ENCODE measurements at places on chromosomes 3 and 15. TPM values are rescaled to one million over a fixed set of nuclear protein-coding genes. Genes with fewer than 3 reads are reported as not detected.

The MAP1A gene
- total RNA-seq = 21.4 TPM

The RRP9 gene
- 7.7 TPM for total RNA-seq

The NRG4 gene
- not detected for total RNA-seq

The CISH gene
- 13.2 TPM for total RNA-seq

The GNAT1 gene
- not detected for total RNA-seq

The GOLGA8K gene
- total RNA-seq = not detected

The HGD gene
- not detected for total RNA-seq

The PLAAT1 gene
- total RNA-seq = 4.2 TPM

The KCNH8 gene
- 0.14 TPM for total RNA-seq

The VILL gene
- total RNA-seq = 4.4 TPM

The SACM1L gene
- 26.3 TPM for total RNA-seq

The CPB1 gene
- total RNA-seq = not detected

The SCAANT1 gene
- not detected for total RNA-seq

The SEMA3F gene
- 12.3 TPM for total RNA-seq

The FEZF2 gene
- not detected for total RNA-seq

The CA12 gene
- total RNA-seq = 0.65 TPM

The RYR3 gene
- not detected for total RNA-seq

The MRPS25 gene
- 140 TPM for total RNA-seq

The PRR20G gene
- total RNA-seq = not detected

The EIF4G1 gene
- 274 TPM for total RNA-seq

The FAM98B gene
- total RNA-seq = 20.5 TPM

The PLA2G4E gene
- 0.05 TPM for total RNA-seq

The ACAN gene
- total RNA-seq = not detected

The SAMMSON gene
- total RNA-seq = not detected

The SEMA5B gene
- 5.2 TPM for total RNA-seq

The IL16 gene
- 3.7 TPM for total RNA-seq

The GUCA1C gene
- not detected for total RNA-seq

The ITPKA gene
- total RNA-seq = 2.7 TPM
